ENCODE measurements at places on chromosomes 16 and 17.

DNA sequence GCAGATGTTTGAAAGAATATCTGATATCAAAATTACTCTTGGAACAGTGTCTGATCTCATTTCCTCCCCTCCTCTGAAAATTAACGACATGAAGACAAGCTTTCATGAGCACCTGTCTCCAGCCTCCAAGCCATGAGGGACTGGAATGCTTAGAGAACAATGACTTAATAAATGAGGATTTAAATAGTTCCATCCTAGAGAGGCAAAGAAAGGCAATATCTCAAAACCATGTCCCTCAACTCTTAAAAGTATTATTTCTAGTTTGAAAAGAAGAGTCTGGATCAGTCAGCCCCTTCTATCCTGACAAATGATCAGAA, 137.5 kb downstream of the ANKFN1 start:
- no peak for DNase-seq

DNA sequence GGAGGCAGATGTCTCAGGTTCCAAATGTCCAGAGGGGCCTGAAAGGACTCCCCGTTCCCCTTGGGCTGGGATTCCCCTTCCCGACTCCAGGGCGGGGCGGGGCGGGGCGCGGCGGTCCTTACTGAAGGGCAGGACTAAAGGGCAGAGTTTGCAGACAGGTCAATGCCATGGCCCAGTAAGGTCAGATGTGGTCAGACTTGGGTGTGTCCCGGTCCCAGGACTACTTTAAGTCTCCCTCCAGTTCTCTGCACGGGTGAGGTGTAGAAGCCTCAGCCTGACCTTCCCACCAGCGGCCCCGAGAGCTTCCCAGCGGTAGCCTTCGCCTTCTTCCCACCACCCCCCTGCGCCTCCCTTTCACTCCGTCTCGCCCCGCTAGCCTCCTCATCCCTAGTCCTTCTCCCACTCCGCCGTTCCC, 532 bp downstream of the KDM6B start:
- DNase-seq = peak; percentile 67

DNA sequence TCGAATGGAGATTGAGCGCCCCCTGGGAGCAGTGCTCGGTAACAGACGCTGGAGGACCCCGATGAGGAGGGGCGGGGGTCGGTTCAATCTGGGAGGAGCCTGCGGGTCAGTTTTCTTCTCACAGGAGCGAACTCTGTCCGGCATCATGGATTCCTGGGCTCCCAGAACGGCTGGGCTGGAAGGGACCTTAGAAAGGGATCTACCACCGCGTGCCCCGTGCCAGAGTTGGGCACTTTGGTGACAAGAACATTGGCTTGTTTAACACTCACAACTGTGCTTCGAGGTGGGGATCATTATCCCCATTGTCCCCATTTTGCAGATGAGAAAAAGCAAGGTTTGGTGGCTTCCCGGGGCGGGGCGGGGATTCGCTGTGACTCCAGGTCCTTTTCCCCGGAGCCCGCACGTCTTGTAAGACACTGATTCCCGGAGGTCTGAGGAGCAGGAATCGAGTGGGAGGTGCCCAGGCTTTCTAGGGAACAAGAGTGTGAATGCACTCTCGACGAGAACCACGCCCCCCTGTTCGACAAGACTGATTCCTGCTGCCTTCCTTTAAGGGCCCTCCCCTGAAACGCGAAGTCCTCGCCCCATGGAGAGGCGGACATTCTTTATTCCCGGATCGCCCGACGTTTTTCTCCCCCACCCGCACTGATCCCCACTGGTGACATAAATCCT, 1.5 kb upstream of the FBXL19 start:
- DNase-seq = peak; percentile 83

DNA sequence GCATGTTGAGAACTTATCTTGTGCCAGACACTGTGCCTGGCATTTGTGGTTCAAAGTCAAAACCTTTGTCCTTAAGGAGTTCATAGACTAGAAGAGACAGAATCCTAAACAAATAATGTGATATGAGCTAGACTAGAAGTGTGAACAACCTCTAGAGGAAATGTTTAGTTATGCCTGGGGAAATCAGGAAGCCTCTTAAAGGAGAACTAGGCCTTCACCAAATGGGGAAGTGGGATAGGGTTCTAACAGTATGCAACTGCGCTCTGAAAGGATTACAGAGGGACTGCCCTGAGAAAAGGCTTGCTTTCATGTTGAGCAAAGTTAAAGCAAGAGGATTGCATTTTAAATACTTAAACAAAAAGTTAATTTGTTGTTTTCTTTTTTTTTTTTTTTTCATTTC, 4.9 kb downstream of the RUNDC1 start:
- no peak for DNase-seq

DNA sequence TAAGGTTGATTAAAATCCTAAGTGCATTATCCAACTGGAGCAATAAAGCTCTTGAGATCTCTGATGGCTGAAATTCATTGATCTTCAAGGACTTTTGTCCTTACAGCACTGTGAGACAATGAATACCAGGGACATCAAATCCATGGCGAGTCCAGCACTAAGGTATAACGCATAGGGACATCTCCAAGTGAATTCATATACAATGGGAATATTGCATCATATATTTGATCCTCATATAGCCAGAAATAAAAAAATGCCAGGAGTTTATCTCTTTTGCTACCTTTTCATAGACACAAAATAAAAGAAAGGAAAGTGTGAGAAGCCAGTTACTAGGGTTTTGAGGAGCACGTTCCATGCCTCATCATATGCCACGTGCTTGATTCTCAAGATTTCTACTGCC, 112.5 kb upstream of the CDH13 start:
- DNase-seq = no peak

DNA sequence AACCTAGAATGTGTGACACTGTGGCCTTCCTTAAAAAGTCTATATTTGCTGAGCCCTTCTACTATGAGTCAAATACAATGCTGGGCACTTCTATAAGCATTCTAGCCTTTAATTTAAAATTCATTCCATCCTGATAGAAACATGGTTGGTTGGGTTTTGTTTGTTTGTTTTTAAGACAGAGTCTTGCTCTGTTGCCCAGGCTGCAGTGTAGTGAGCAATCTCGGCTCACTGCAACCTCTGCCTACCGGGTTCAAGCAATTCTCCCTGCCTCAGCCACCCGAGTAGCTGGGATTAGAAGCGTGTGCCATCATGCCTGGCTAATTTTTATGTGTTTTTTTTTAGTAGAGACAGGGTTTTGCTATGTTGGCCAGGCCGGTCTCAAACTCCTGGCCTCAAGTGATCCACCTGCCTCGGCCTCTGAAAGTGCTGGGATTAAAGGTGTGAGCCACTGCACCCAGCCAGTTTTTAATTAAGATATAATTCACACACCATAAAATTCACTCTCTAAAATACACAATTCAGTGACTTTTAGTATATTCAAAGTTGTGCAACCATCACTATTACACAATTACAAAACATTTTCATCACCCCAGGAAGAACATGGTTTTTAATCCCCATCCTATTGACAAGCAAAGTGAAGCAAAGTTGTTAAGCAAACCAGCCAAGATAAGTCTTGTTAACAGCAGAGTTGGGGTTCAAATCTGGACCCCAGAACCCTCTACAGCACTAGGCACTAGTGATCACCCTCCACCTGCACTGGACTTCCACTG, 42.8 kb downstream of the CMTM4 start:
- no peak for DNase-seq

GRCh38 chr17:1703063-1703462, 7.1 kb downstream of the TLCD2 start:
- no peak for DNase-seq

DNA sequence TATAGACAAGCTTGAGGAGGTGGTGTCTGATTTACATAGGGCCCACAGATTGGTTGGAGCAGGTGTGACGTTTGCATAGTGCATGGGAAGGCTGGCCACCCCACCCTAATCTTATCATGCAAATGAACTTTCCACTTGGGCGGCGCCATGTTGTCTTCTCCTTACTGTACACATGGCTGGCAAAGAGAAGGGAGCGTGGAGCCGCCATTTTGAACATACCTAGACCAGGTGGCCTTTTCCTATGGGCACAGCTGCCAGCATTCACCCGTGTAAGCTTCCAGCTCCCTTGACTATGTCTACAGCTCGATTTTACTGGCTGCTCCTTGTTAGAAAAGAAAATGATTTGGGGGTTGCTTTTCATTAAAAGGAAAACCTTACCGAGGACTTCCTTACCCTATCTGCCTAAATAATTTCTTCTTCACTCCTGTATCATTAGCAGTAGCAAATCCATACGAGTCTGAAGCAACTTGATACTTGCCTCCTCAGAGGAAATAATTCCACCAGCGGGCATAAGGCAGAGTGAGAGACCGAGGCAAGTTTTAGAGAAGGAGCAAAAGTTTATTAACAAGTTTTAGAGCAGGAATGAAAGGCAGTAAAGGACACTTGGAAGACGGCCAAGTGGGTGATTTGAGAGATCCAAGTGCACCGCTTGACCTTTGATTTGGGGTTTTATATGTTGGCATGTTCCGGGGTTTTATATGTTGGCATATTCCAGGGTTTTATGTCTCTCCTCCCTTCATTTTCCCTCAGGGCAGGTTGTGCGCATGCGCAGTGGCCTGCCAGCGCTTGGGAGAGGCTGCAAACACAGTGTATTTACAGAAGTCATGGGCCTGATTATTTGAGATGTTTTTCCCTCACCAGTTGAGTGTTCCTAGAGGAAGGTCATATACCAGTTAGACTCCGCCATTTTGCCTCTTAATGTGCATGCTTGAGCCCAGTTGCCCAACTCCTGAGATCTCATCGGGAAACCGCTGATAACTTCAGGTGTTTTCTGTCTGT, 65.7 kb downstream of the MARF1 start:
- no peak for DNase-seq

GRCh38 chr16:87826798-87827587, 42.3 kb downstream of the SLC7A5 start:
- DNase-seq = no peak

DNA sequence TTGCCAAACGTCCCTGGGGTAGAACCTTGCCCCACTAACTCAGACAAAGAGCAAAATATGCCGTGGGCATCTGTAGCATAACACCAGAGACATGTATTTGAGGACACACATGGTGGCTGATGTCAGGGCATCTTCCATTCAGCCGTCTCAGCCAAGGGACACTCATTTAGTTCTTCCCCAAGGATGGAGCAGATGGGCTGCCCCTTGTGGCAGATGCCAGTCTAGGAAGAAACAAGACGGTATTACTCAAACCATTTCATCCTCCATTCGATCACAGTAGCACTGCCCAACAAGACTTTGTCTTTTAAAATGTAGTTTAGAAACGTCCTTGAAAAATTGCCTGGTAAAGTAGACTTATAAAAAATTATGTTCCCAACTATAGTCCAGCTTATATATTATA, 937.6 kb upstream of the EEF2KMT start:
- DNase-seq = no peak

DNA sequence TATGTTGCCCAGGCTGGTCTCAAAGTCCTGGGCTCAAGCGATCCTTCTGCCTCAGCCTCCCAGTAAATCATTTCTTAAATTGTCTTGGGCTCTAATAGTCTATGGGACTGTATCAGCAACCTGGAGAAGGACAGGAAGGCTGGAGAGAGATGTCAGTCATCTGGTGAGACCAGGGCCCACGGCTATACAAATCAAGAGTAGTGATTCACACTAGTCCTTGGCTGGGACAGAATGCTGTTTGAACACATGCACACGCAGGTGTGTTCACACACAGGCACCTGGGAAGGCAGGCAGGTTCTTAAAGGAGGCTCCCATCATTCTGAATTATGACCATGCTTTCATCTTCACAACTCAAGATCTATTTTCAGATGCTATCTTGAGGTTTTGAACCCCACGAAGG, 14.1 kb downstream of the NQO1 start:
- DNase-seq = no peak

DNA sequence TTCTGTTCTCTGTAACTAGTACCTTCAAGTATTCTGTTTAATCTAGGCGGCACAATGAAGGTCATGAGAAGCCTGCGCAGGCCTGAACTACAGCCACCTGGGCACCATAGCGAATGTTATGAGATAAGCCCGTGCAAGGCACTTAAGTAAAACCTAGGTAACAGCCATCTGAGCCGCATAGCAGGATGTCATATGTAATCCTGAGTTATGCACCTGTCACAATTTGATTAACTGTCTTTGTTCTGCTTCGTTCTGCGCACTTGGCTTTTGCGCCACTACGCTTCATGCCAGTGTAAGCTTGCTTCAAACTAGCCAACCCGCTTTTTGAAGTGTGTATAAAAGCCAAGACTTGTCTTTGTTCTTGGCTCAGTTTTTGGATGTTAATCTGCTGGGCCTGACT, 449.8 kb downstream of the KCNJ18 start:
- DNase-seq = no peak

DNA sequence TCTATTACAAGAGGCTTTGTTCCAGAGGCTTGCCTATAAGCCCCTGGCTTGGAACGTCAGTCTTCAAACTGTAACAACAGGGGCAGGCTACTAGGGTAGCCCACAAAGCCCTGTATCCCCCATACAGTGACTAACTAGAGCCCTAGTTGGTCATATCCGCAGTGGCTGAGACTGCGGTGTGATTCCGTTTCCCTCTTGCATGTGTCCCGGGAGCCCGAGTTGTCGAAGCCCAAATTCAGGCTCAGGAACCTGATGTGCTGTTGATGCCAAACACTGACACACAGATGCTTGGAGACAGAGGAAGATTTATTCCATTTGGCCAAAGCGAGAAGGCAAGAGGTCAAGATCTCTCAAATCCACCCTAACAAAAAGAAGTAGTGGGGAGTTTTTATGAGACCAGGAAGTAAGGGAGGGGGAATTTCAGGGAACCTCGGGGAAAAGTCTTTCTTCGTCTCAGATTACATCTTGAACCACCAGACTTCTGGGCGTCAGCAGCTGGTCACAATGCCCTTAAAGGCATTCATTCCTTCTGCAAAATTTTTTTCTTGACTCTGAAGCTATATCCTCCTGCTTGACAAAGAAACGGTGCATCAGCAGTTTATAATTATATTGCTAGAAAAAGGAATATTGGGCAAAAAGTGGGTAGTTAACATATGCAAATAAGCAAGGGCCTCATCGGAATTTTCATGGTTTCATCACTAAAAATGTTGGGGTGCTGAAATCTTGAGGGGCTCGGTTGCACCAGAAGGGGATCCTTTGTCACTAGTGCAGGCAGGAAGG, 879 bp downstream of the SLFN5 start:
- DNase-seq = no peak

- no peak for DNase-seq
Measured at GRCh38 chr17:45335721-45336120, 18.9 kb upstream of the MAP3K14 start.

DNA sequence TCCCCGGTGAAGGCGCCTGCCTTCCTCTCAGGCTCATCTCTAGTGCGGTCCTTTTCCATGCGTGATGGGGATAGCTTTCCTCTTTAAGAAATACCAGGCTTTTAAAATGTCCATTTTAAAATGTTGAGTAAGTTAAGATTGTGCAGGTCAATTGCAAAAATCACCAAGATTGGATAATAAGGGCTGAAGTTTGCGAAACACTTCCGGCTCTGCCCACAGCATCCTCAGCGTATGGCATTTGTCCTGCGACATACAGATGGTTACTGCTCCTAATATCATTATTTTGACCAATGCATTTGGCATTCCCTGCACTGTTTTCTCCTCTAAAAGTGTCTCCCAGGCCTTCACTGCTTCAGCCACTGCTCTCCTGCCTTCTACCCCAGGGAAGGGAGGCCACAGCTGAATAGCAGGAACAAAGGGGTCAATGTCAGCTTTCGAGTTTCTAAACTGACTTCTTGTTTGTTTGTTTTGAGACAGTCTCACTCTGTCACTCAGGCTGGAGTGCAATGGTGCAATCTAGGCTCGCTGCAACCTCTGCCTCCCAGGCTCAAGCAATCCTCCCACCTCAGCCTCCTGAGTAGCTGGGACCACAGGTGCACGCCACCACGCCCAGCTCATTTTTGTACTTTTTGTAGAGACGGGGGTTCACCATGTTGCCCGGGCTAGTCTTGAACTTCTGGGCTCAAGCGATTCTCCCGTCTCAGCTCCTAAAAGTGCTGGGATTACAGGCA, 91.9 kb downstream of the CRISPLD2 start:
- no peak for DNase-seq

GRCh38 chr16:12348733-12349704, 372.5 kb downstream of the SNX29 start:
- no peak for DNase-seq
